ENCODE measurements at places on chromosomes 4 and X.

DNA sequence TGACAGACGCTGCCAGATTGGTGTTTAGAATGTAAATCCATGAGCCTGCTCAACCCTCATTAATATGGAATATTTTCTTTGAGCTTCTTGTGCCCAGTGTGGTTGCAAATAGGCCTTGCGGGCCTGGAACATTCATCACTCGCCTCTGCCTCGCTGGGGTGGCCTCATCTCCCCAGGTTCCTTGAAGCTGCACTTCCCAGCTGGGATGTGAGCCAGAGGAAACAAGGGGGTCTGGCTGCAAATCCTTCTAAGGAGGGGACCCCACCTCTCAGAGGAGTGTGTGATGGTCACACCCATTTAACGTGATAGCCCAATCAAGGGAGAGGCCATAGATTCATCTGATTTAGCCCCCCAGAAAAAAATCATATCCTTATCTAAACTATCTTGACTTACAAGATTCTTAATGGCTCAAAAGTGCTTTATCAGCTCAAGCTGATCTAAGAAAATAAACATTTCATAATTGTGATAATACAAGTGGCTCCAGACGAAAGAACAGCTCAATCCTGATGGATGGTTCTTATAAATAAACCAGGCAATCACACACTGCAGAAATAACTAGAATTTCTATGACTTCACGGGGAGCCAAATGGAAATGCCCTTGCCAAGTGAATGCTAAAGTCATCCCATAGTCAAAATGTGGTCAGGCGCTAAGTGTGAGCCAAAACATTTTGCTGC, 189.9 kb downstream of the PTTG2 start:
- DNase-seq = no peak

DNA sequence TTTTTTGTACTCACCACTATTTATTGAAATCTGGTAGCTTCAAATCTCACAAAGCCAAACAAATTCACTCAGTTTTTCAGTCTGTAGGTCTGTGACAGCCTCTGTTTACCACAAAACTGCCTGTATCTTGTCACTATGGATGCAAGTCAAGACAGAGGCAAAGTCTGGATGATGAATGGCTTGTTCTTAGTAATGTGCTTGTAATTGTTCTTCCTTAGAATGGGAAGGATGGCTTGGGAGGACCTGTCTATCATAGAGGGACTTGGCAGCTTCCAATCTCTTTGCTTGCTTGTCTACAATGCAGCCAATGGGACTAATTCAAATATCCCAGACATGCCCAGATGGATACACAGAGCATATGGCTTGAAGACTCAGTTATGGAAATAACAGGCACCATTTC, 141.2 kb upstream of the SCML1 start:
- no peak for DNase-seq

GRCh38 chr4:7837597-7838135, 102.0 kb downstream of the AFAP1 start:
- DNase-seq = no peak

GRCh38 chr4:151961456-151961855, 200.6 kb upstream of the GATB start:
- no peak for DNase-seq

DNA sequence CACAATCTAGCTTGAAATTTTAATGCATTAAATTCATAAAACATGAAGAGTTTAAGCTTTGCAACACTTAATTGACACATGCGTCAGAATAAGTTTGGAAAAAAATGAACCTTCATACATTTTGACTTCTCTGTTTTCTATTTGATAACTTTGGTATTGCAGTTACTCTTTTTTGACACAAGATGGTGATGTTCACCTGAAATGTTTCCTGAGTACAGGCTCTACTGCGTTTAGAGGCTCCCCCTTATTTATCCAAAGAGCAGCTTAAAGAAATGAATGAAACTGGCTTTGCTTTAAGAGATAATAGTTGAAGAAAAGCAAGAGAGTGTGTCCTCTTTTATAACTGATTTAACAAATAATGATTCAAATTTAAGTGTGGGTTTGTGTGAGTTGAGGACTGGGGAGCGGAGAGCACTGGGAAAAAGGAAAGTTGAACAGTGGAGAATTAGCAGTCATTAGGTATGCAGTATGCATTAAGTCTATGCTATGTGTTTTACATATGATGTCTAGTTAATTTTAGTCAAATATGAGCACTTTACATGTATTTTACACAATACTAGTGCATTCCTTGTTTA, 180.6 kb upstream of the NUDT6 start:
- DNase-seq = no peak

Data from nucleus accumbens (tissue), 56 donors.